Stimulated activated CD8-positive, alpha-beta memory T cell treated with anti-CD3 and anti-CD28 coated beads, Interleukin-4, amount 100 ng/mL, for 1 hour (primary cell): ENCODE measurements at places on chromosomes 16 and 17.

DNA sequence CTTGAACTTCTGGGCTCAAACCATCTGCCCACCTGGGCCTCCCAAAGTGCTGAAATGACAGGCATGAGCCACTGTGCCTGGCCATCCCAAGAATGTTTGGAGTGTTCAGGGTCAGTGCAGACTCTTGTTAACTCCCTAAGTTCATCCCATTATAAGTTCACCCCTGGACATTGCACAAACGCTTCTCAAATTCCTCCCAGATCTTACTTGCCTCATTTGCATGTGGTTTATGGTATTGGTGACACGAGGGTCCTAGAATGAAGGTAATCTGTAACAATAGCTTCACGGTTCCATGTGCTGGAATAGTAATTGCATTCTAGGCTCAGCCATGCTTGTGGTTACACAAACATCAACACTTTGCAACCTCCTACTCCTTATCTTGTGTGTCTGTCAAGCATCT, 5.0 kb upstream of the CCDC42 start:
- DNase-seq, result no peak

GRCh38 chr16:5336941-5337340, 239.3 kb upstream of the EEF2KMT start:
- DNase-seq, result no peak

DNA sequence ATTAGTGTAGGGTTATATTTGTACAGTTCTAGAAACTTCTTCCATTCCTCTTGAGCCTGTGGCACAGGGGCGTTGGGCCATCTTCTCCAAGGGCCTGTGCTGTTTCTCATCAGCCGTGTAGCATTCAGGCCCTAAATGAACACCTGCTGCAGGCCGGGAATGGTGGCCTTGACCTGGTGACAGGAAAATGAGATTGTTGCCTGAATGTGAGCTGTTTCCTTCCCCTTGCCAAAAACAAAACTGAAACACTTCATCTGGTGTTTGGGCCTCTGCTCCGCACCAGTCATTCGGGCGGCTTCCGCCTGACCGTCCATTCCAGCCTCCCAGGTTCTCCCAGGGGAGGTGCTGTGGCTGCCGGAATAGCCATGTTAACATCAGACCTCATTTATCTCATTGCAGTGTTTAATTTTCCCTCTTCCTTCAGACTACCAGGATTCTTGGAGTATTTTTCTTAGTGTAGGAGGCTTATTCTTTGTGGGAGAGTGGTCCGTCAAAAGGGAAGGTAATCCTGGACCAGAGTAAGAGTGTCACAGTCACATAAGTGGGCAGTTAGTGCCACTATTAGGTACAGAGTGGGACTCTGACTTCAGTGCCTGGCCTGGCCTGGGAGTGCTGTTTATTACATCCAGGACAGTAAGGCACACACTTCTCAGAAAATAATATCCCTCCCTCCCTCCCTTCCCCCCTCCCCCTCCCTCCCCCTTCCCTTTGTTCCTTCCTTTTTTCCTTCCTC, 61.9 kb downstream of the WWP2 start:
- DNase-seq, result no peak

- no peak for DNase-seq
These were observed 212.3 kb downstream of the ZNF423 start for GRCh38 chr16:49643429-49644144.

- no peak for DNase-seq
These were observed 67.3 kb downstream of the RAI1 start for GRCh38 chr17:17748604-17749003.

DNA sequence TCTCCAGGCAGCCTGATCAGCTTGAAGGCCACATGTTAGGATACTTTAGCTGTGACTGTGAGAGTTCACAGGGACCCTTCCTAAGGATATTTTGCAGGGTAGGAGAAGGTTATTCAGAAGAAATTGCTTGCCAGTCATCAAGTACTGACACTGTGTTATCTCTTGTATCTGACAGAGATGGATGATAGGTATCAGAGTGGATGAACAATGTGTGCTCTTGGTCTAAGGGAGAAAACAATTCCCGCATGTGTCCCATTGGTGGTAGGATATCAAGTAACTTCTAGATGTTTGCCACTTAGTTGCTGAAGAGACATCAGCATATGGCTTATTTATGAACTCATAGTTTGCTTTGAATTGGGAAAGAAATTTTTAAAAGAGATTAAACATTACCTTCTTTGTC, 219.3 kb downstream of the SPECC1 start:
- DNase-seq, result no peak

DNA sequence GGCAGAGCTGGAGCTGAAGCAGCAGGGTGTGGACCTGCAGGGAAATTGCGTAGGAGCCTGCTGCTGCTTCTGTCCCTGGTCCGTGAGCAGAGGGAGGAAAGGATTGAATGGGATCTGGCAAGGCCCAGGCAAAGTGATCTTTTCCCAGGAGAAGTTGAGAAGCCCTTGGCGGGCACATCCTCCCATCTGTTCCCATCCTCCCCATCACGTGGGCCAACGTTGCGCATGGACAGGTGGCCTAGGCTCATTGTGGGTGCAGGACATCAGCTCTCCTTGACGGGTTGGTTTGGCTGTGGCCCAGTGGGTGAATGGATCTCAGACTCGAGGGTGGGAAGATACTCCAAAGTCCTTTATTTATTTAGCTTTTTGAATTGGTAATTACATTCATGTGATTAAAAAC, 29.4 kb upstream of the POLR3E start:
- DNase-seq, result no peak

GRCh38 chr16:21985524-21985923, 15.4 kb downstream of the PDZD9 start:
- no peak for DNase-seq

GRCh38 chr17:18248300-18248731, 10.2 kb downstream of the FLII start:
- peak; percentile 42 for DNase-seq

DNA sequence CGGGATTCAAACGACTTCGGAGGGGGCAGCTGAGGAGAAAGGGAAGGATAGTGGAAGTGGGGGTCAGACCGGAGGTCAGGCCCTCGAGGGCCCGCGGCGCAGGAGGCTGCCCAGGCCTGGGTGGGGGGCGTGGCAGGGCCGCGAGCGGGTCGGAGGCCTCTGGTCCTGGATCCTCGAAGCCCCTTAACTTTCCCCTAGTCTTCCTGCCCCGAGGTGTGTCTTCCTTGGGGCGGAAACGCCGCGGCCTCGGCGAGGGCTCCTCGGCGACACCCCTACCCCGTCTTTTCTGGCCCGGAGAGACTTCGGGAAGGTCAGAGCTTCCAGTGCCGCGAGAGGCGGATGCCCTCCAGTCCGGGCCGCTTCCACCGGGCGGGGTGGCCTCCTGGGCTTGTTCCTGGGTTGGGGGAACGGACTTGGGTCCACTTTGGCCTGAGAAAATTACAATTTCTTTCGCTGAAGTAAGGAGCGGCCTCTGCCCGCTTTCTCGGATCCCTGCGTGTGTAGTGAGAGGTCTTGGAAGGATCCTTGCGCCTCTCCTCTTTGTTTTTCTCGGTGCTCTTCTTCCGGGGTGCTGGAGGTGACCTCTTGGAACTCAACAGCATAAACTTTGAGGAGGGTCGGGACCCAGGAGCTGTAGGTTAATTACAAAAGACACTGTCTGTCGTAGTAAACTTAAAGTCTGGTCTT, 491 bp downstream of the IST1 start:
- DNase-seq, result no peak

- DNase-seq, result no peak
These were observed 229.6 kb upstream of the TNRC6C start for GRCh38 chr17:77728871-77729270.

DNA sequence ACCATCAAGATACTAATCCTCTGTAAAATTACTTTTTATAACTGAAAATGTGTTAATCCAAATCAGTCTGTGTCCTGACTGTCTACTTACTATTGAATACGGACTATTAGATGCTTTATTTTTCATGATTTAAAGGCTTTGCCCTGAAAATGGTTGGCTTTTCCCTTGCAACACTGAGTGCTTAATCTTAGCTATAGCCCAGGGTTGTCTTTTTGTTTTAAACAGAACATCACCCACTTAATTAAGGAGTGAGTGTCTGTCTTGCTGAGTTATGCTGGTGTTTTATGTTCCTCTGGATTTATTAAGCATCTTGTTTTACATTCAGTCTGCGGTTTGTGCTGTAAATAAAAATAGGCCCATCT, 11.0 kb downstream of the FTO start:
- no peak for DNase-seq

- peak; percentile 66 for DNase-seq
These were observed 12.6 kb upstream of the RNF222 start for GRCh38 chr17:8409966-8410882.

- no peak for DNase-seq
These were observed 34.8 kb upstream of the FBXO47 start for GRCh38 chr17:39001703-39002637.

GRCh38 chr17:46191322-46192188, 1.7 kb downstream of the KANSL1 start:
- DNase-seq, result no peak

DNA sequence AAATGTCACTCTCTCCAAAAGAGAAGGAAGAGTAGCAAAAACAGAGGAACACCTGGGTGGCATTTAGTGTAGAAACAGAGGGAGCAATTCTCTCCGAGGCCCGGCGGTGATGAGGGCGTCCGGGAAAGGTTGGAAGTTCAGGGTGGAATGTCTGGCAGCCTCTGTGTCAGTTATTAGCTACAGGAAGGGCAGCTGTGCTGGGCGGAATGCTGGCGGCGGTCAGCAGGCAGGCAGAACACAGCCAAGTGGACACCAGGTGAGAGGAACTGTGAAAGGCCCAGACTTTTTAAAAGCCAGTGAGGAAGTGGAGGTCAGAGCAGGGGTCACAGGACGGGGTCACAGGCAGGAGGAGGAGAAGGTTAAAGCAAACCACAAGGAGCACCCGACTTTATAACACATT, 238.1 kb downstream of the NTN1 start:
- no peak for DNase-seq

GRCh38 chr16:14549789-14550153, 80.3 kb downstream of the PARN start:
- no peak for DNase-seq

- no peak for DNase-seq
These were observed 23.6 kb downstream of the ABCA6 start for GRCh38 chr17:69117855-69118784.

DNA sequence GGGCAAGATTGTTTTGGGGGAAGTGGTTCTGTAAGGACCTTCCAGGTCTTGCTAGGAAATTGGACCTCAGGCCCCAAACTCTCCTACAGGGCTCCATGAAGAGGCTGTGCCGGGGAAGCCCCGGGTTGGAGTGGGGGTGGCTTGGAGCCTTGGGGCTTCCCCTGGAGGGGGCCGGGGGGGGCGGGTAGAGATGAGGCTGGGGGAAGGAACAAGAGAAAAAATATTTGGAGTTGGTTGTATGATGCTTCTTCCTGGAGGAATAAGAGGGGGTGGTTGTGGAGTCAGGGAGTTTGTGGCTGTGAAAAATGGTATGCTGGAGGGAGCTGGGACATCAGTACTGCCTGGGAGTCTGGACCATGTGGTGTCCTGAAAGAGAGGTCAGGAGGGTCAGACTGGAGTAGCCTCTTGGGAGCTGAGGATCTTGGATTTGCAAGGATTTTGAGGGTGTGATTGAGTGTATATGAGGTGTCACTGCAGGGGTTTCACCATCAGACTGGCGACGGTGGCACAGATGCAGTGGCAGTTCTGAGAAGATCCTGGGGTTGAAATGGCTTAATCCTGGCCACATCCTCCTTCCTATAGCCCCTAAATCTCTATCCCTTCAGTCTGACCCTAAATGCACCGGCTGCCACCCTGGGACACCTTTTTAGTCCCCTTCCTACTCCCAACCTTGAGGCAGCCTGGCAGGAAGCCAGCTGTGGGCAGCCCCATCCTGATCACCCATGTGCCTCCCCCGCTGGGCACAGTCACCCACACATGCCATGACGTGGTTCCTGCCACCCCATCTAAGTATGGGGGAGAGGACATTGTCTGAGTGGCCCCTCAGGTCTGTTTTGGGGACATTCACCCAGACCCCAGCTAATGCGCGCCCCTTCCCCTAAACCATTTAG, 10.9 kb downstream of the RARA start:
- peak; percentile 77 for DNase-seq

DNA sequence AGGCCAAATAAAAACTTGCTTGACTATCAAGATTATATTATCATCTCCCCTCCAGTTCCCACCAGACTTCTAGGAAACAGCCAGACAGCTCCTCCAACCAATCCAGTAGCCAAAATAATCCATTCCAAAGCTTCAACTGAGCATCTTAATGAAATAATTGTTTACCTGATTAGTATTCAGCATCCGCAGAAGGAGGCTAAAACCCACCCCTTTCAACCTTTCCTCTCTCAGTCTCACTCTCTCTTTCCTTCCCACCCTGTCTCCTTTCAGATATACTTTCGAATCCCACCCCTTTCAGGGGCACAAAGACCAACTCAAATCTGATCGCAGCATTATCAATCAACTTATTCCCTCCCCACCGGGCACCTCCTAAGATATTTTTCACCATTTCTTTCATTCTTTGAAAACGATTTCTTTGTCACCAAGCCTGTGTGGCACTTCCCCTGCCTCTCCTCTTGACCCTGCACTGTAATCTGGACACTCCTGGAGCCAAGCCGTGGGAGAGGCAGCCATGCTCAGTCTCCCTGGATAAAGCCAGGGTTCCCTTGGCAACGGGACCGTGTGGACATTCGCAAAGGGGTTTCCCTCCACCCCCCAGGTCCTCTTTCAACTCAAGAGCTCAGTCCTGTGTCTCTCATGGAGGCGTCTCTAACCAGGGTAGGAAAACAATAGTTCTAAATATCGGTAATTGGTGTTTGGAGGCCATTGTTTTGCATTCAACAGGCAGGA, at the start of gene ANKFN1:
TSS of gene ANKFN1 (plus strand) at position 602 of the 729 bp plus-strand sequence. CDS start 59,193 bp downstream, outside the sequence.
- no peak for DNase-seq

DNA sequence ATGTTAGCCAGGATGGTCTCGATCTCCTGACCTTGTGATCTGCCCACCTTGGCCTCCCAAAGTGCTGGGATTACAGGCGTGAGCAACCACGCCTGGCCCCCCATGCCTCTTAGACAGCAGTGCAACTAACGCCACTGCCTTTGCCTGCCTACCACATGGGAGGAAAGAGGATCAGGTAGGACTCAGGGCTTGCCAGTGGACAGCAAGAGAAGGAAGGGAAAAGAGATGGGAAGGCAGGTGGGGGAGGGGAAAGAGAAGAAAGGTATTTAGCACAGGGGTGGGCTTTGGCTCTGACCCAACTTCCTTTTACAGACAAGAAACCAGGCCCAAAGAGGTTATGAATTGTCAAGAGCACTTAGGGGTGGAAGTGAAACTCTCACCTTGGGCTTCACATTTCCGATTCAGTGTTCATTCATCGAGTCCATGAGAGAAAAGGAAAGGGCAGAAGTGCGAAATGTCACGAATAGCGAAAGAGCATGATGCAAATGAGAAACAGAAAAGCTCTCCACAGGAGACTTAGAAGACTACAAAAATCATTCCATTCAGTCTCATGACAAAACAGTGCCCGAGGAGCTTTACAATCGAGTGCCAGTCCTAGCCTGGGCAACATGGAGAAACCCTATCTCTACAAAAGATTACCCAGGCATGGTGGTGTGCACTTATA, 36.4 kb downstream of the CDK5R1 start:
- DNase-seq, result no peak

- no peak for DNase-seq
These were observed 5.8 kb upstream of the GSE1 start for GRCh38 chr16:85607321-85607765.
